ENCODE measurements at places on chromosomes 3 and 15.
A peak's percentile ranks its signal among the peaks of the same experiment; 100 is the strongest.

GRCh38 chr15:49168016-49168415 is 2.0 kb upstream of the GALK2 start:
- no peak for DNase-seq

- DNase-seq = no peak
These were observed 20.2 kb downstream of the NIPA1 start for GRCh38 chr15:22806664-22807063.

GRCh38 chr3:181872887-181873286 is 161.2 kb downstream of the SOX2 start:
- no peak for DNase-seq

- DNase-seq = no peak
These were observed 82.9 kb downstream of the CHSY1 start for GRCh38 chr15:101168898-101169494.

GRCh38 chr3:179330438-179330837 is 7.6 kb downstream of the ZNF639 start:
- no peak for DNase-seq

DNA sequence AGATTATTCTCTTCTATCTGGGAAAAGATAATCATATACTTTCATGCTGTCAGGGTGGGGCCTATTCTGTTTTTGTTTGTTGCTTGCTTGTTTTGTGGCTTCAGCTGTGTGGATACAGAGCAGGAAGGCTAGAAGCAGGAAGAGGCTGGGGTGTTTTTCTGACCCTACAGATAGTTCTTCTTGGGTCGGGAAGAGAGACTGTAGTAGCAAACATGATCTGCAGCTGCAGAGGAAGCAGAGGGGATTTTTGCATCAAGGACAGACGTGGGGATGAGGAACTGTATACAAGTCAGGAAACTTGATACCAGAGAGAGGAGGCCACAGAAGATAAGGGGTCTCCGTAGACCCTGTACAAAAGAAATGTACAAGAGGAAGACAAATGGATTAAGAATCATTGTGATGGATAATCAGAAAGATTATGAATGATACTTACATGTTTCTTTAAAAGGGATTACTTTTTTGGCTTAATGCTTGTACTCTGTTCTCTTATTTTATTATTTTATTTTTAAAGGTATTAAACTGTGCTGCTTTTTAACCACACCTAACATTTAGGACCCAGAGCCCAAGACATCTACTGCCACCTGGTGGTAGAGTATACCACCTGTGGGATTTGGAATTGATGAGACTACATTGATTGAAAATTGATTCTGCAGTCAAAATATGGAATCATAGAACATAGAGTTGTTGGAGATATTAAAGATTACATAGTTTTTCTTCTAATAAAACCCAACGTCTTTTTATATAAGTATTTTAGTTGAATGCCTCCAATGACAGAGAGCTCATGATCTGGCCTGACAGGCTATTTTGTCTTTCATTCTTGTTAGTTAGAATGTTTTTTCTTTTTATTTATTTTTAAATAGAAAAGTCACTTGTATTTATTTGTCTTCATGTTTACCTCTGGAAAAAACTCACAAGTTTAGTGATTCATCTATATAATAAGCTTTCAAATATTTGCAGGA is 87.3 kb upstream of the ROPN1 start:
- DNase-seq = peak; percentile 79

- DNase-seq = no peak
These were observed 255.2 kb downstream of the PDCD6IP start for GRCh38 chr3:34053626-34054025.

DNA sequence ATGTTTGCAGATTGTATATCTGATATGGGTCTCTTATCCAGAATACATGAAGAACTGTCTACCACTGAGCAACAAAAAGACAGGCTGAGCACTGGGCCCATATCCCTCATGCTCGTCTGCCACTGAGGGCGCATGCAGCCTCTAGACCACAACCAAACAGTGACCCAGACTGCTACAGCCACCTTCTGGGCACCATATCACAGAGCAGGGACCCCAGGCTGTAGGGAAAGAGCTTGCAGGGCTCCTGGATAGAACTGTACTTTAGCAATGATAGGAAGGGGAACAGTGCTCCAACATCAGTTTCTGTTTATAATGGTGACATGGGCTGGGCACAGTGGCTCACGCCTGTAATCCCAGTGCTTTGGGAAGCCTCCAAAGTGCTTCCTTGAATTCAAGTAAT is 40.2 kb upstream of the TMEM87A start:
- DNase-seq = peak; percentile 27

- DNase-seq = no peak
These were observed 5.8 kb upstream of the SLITRK3 start for GRCh38 chr3:165201964-165202363.

- DNase-seq = no peak
These were observed 37.8 kb upstream of the UACA start for GRCh38 chr15:70801109-70801508.

DNA sequence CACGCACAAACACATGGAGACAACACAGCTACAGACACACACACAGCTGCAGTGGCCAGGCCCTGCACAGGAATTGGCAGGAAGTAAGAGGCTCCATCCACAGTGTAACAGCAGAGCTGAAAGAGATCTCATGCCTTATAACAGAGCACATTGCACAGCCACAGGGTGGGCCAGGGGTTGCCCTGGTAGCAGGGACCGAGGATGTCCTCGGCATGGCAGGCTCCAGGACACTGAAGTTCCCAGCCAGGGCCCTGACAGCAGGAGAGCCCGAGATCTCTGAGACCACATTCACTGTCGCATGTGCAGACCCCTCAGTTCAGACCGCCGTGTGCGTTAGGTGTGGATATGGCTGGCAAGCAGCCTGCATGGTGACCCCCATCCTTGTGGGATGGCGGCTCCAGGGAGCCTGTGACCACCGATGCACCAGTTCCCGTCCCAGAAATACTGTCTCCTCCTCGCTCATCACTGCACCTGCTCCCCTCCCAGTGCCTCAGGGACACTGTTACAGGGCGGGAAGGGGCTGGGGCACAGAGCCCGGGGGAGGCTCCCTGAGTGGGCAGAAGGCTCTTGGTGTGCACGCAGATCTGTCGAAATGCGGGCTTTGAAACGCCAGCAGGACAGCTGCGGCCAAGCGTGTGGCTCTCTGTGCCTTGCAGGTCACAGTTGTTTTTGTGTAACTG is 1.5 kb upstream of the OCA2 start:
- no peak for DNase-seq

DNA sequence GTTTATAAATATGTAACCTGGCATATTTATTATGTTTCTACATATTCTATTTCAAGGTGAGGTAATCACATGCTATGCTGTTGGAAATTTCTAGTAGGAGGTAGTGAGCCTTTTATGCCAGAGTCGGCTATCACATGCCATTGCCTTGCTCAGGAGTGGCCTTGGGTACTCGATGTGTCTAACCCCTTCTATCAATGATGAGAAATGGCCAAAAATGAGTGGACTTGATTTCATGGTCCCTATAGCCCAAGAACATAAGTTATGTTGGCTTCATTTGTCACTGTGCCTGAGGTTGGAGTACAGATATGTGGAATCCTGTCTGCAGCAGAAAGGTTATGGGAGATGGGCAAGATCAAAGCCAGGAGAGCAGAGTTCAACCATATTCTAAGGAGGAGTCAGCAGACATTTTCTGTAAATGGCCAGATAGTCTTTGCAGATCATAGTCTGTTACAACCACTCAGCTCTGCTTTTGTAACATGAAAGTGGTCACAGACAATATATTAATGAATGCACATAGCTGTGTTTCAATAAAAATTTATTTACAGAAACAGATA is 554.4 kb downstream of the PDCD6IP start:
- DNase-seq = no peak

- no peak for DNase-seq
These were observed 6.1 kb downstream of the SCAP start for GRCh38 chr3:47469616-47470015.

DNA sequence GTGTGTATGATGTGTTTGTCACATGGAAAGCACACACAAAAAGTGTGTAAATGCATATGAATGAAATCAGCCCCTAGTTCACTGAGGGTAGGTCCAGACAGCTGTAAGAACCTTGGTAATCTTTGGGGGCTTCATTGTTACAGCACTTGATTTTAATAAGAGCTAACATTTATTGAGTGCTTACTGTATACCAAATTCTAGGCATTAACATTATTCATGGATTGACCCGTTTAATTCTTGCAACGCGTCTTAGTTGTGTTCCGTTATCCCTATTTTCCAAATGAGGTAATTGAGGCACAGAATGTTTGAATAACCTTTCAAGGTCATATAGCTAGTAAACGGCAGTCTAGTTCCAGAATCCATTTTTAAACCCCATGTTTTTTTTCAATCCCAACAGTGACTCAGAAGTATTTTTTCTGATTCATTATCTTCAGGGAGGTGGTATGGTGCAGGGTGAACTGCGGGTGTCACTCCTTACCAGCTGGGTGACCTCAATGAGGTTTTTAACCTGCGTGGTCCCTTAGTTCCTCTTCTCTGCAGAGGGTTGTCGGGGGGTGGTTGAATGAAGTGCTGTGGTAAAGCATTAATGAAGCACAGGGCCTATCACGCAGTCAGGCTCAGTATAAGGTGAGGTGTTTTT is 14.2 kb downstream of the RAB8B start:
- DNase-seq = no peak

- DNase-seq = no peak
These were observed 21.6 kb upstream of the TAFA4 start for GRCh38 chr3:68953816-68954444.

- no peak for DNase-seq
These were observed 680.6 kb downstream of the SQOR start for GRCh38 chr15:46315434-46315833.

DNA sequence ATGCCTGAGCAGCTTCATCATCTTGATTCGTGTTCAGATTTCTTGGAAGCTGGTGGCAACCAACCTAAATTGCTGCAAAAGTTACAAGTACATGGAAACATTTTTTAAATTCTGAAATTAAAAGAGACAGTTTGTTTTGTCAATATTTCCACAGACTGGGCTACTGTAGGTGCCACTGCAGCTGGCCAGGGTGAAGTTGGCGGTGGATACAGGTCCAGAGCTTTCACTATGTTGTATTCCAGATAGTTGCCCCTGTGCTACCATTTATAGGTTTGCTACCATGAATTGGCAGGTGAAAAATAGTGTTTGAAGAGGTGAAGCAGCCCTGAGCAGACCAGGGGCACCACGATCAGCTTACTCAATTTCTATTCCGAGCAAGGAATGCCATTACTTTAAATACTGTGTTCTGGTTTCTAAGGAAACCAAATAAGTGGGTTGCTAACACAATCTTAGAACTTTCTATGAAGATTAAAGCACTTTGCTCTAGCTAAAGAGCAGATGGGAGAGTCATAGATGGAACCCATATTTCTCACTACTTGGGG is 21.2 kb upstream of the SHC4 start:
- DNase-seq = peak; percentile 44

GRCh38 chr3:98557324-98558010 is 25.7 kb downstream of the GPR15 start:
- no peak for DNase-seq

- DNase-seq = no peak
These were observed 2.0 kb upstream of the MELTF start for GRCh38 chr3:197031315-197032285.

DNA sequence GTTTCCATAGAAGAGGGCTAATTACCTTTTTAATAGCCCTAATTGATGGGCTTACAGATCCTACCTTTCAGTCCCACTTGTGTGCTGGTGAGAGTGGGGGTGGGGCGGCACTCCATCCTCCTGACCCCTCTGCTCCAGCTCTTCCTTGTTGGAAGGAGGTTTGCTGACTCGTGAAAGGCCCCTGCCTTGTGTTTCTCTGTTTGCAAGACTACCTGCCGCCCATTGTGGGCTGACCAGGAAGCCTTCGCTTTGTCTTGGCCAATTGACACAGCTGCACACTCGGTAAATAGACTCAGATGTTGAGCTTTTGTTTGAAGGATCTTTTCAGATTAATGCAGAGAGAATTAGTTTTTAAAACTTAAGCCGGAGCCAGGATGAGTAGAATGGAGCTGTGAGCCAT is 197.3 kb upstream of the HES1 start:
- DNase-seq = peak; percentile 48

GRCh38 chr3:169227911-169228310 is 435.6 kb downstream of the MECOM start:
- peak; percentile 23 for DNase-seq

DNA sequence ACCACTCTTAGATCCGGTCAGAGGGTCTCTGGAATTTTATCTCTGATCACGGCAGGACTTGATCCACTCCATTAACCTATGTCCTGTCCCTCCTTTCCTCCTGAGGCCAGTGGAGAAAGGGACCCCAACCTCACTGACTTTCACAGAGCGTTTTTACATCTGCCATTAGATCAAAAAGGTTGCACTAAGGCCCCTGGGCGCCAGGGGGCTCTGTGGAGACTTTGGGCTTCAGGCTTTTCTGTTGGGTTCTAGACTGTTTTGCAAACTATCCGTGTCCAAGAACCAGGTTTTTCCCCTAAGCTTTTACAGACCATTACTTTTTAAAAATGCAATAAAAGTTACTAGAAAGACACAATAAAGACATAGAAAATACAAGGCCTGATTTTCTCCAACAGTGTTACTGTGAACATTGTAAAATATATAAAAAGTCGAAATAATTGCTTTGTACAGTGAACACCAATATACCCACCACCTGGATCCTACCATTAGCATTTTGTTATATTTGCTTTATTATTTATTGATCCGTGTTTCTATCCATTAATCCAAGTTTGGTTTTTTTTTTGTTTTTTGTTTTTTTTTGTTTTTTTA is 159.7 kb downstream of the POLR2M start:
- DNase-seq = peak; percentile 87

DNA sequence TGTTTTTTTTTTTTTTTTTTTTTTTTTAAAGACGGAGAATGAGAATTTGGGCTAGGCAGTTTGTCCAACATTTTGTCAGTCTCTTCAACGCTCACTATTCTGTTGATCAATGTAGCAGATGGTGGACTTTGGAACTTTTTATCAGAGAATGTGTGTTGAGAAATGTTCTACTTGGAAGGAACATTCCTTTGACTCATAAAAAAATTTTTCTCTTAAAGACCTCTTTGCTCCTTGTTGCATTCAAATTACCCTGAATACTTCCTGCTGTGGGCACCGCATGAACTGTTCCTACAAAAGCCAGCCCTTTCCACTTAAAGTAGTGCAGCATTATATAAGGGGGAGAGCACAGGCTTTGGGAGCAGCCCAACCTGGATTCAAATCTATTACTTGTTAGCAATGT is 182.9 kb downstream of the AKAP13 start:
- DNase-seq = peak; percentile 44

GRCh38 chr3:131840156-131840797 is 194.5 kb downstream of the CPNE4 start:
- DNase-seq = no peak
